ENCODE measurements at places on chromosomes 4 and X.

DNA sequence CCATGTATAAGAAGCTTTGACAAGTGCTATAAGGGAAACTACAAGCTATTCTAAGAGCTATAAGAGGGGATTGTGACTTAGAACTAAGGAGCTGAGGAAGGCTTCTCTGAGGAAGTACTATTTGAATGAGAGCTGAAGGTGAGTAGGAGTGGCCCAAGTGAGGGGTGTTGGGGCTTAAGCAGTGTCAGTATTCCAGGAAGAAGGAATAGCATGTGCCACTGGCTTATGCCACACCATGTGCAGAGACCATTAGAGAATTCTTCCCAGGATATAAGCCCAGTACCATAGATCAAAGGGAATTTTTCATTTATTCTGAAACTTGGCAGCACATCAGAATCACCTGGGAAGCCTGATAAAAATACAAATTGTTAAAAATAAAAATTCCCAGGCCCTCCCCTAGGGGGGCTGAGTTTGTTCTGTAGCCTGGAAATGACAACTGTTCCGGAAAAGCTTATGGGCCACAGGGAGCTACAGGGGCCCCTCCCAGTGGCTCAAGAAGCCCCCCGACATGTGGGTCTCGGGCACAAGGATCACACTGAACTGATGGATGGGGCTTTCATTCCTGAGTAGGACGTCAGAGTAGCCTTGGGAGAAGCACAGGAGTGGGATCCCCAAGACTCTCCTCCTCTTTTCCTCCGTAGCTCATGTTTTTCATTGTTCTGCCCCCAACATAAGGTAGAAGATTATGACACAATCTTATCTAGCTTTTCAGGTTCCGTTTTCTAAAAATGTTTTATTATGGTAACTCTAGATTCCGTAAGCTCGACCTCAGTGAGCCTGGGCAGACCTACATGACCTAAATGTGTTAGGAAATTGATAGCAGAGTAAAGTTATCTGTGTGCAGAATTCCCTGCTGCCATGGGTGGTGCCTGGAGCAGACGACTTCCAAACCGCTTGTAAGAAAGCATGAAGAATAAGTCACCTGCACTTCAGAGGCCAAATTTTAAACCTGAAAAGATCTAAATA is 119.3 kb downstream of the AFF1 start:
- DNase-seq: peak; percentile 74

- no peak for DNase-seq
These were observed 3.9 kb upstream of the HPGDS start for GRCh38 chr4:94346541-94346940.

- no peak for DNase-seq
These were observed 130.8 kb downstream of the BANK1 start for GRCh38 chr4:101921370-101921769.

DNA sequence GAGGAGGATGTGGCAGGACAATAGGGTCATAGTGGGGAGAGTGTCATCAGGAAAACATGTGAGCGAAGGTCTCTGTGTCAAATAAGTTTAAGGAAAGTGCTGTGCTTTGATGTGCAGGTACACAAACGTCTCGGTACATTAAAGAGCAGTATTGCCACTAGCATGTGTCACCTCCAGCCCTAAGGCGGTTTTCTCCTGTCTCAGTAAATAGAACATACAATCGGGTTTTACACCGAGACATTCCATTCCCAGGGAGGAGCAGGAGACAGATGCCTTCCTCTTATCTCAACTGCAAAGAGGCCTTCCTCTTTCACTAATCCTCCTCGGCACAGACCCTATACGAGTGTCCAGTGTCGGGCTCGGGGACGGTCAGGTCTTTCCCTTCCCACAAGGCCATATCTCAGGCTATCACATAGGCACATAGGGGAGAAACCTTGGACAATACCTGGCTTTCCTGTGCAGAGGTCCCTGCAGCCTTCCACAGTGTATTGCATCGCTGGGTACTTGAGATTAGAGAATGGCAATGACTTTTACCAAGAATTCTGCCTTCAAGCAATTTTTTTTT is 684.5 kb downstream of the PDHA2 start:
- peak; percentile 2 for DNase-seq

GRCh38 chr4:184288451-184289178 is 70.9 kb upstream of the ENPP6 start:
- no peak for DNase-seq

DNA sequence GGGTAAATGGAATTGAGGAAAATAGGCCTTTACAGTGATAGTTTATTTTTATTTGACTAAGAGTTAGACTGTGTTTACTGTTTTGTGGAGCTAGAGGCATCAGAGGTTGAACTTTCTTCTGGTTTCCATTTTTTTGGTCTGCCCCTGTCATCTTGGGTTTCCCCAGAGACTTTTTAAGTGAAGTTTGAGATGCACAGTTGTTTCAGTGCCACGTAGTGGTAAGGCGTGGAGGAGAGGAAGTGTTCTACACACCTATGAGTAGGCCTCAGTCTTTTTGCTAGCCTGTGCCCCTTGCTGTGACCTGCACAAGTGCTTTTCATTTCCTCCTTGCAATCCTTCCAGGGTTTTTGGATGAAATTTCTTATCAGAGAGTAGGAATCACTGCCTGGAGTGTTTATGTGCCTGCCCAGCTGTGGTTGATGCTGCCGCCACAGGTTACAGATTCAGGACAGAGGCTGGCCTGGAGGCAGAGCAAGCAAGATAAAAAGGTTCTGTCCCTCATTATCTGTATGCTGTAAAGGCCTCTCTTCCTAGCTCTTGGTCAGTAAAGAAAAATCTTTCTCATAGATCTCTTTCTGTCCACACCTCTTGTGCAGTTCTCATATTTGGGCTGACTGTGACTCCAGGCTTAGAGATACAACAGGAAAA is 12.5 kb upstream of the HSFX4 start:
- no peak for DNase-seq

- no peak for DNase-seq
These were observed 16.2 kb downstream of the SH3RF1 start for GRCh38 chr4:169254546-169254983.

GRCh38 chr4:70718811-70719604 is 2.8 kb upstream of the RUFY3 start:
- no peak for DNase-seq

GRCh38 chr4:163554870-163555465 is 60.5 kb downstream of the TMA16 start:
- no peak for DNase-seq

GRCh38 chr4:142961866-142962265 is 115.8 kb upstream of the INPP4B start:
- DNase-seq: no peak

DNA sequence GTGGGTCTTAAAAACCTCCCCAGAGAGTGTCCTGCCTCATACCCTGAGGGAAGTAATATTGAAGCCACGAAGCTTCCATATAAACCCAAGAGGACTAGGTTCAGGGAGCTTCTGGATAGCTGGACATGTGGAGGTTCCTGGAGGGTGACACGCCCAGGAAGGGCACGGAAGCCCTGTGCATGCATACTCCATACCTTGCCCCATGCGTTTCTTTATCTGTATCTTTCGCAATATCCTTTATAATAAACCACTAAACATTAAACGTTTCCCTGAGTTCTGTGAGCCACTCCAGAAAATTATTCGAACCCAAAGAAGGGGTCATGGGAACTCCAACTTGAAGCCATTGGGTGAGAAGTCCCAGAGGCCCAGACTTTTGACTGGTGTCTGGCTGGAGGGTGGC is 45.7 kb upstream of the HPF1 start:
- no peak for DNase-seq

- DNase-seq: no peak
These were observed 107.3 kb downstream of the SLC10A6 start for GRCh38 chr4:86741846-86742245.

DNA sequence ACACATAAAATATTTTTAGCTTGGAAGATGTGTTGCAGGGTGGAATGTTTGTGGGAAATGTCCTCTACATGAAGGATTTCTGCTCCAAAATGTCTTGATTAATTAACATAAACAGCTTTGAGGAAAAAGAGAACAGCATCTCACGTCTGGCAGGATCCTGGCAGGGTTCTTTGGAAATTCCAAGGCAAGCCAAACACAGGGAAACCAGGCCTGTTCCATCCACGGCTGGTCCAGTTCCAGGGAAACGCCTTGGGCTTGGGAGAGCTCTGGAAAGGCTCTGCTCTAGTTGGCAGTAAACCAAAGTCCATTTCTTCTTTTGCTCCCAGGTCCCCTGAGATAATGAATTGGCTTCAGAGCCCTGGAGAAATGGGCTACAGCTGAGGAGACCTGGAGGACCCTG is 42.4 kb upstream of the GAB1 start:
- no peak for DNase-seq

- no peak for DNase-seq
These were observed 38.3 kb upstream of the NDP start for GRCh38 chrX:44011506-44011905.

- DNase-seq: no peak
These were observed 42.0 kb downstream of the CENPE start for GRCh38 chr4:103156106-103156505.

- DNase-seq: no peak
These were observed 11.9 kb upstream of the MAOA start for GRCh38 chrX:43644124-43644701.

GRCh38 chr4:149518471-149518870 is 297.2 kb downstream of the IQCM start:
- DNase-seq: no peak

DNA sequence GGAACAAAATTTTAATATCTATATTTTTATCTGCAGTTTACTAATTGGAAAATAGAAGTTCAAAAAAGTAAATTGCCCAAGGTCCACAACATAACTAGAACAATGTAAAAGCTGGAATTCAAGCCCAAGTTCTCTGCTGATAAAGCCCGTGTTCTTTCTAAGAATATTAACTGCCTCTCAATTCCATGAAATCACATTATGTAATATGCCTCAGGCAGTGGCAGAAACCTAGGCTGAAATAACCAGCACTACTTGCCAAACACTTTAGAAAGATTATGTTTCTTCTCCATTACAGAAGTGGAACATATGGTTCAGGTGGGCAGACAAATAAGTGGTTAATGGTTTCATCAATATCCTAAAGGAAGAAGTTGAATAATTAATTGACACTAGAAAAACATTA is 56.7 kb upstream of the ADGRL3 start:
- no peak for DNase-seq

- no peak for DNase-seq
These were observed 189.3 kb downstream of the PTTG2 start for GRCh38 chr4:38149472-38149996.

DNA sequence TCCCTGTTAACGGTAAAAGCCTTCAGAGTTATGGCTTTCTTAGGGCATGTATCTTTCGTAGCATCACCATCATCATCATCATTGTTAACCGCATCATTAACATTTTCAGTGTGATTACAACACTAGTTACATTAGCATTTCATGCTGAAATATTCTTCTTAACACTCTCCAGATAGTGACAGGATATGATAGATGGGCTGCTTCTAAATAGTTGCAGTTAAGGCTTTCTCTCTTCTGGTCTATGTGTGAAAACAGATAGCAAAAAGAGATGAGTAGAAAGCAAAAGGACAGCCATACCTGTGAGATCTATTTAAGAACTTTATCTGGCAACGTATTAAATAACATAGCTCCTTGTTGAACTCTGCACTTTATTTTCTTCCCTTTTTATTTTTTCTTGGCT is 1069.8 kb downstream of the ADGRL3 start:
- no peak for DNase-seq

- DNase-seq: no peak
These were observed 12.0 kb downstream of the EREG start for GRCh38 chr4:74376888-74377483.

- no peak for DNase-seq
These were observed 15.4 kb downstream of the IQSEC2 start for GRCh38 chrX:53265771-53266574.

GRCh38 chr4:151905197-151905596 is 144.4 kb upstream of the GATB start:
- no peak for DNase-seq

DNA sequence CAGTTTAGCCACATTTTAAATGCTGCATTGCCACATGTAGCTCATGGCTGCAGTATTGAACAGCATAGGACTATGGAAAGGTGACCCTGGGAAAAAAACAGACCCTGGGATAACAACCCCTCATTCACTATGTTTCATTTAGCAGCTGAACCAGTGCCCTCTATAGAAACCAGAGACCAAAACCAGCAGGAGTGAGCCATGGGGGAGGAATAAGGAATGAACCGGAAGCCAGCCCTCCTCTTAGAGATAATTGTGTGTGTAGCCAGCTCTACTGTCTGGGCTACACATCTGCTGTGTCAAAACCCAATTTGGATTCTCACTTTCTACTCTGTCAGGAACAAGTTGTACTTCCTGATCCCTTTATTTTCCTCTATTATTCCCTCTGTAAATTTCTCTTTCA is 158.5 kb upstream of the S100G start:
- DNase-seq: no peak

DNA sequence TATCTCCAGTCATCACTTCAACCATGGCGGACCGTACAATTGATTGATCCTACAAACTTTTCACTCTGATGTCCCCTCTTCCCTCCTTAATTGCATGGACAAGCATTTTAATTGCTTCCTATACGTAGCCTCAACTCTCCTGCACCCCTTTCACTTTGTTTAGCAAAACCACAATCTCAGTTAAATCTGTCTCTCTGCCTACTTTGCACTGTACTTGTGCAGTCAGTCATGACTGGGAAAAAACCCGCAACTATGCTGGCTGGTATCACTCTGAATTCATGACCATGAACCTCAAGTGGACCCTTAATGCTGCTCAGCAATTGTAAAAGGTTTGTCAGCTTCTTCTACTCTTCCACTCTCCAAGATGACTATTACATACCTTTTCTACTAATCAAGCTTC is 51.7 kb upstream of the AFF2 start:
- no peak for DNase-seq

- DNase-seq: no peak
These were observed 295.1 kb downstream of the GBA3 start for GRCh38 chr4:22987870-22988269.

GRCh38 chr4:57053508-57053907 is 56.7 kb downstream of the IGFBP7 start:
- no peak for DNase-seq

DNA sequence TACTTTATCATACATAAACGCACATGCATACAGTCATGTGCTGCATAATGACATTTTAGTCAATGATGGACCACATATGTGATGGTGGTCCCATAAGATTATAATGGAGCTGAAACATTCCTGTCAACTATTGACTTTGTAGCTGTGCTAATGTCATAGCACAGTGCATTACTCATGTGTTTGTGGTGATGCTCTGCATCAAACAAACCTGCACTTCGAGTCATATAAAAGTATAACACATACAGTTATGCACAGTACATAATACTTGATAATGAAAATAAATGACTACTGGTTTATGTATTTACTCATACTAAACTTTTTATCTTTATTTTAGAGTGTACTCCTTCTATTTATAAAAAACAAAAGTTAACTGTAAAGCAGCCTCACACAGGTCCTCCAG is 60.5 kb upstream of the MCUB start:
- DNase-seq: no peak
